ENCODE measurements at places on chromosomes 7 and 10.

- no peak for DNase-seq
Measured at GRCh38 chr10:82477776-82478175, 602.8 kb downstream of the NRG3 start.

GRCh38 chr10:3241274-3241921, 68.8 kb upstream of the PITRM1 start:
- DNase-seq: no peak

- DNase-seq: no peak
Measured at GRCh38 chr10:24791084-24791726, 67.5 kb upstream of the ARHGAP21 start.

GRCh38 chr10:43781480-43782361, 133.0 kb upstream of the ZNF32 start:
- no peak for DNase-seq

DNA sequence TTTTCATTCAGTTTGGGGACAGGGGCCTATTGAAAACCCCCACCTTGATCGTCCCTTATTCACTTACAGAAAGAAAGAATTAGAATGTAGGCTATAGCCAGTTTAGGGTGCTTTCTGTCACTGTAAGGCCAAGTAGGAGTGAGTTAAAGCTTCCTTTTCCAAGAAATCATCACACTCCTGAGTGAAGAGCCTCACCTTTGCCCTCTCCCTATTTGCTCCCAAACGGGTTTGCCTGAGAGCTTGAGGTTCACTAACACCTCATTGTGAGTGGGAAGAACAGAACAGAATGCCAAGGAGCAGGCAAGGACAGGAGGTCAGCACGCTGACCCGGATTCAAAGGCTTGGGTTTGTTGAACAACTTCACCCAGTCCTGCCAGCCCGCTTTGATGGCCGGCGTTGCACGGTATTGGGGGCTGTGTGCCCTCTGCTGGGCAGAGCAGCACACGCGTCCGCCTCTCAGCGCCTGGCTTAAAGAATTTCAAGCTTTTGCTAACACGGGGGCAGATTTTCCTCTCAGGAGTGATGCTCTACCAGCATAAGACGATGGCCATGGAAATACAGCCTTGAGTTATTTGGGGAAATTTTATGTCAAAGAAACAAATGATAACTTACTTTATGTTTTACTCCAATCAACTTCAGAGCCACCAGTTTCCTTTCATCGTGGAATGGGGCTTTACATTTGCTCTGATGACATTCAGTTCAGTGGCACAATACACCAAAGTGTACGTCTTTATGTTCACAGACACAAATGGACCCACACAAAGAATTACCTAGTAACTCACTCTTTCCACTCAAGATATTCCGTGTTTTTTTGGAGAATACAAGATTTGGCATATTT, 470.0 kb downstream of the SUGCT start:
- DNase-seq: no peak

GRCh38 chr10:124642088-124642710, 102.0 kb downstream of the FAM53B start:
- no peak for DNase-seq

GRCh38 chr7:27000496-27000895, 95.3 kb downstream of the HOXA1 start:
- no peak for DNase-seq

GRCh38 chr7:35035511-35035961, 1.7 kb downstream of the DPY19L1 start:
- no peak for DNase-seq

DNA sequence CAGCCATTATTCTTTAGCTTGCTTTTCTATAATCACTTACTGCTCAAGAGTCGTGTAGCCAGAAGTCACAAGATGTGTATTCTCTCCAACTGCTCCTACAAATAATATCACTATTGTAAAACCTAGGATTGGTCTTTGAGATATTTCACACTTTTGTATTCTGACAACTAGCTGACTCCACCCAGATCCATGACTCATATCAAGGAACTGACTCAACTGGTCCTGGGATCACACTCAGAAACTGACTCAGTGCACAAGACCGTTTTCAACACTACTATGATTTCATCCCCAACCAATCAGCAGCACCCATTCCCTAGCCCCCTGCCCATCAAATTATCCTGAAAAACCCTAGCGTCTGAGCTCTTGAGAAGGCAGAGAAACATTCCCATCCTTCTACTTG, 56.5 kb upstream of the ORC5 start:
- no peak for DNase-seq

- DNase-seq: peak; percentile 65
Measured at GRCh38 chr10:123132576-123133477, 2.9 kb upstream of the HMX3 start.

- DNase-seq: no peak
Measured at GRCh38 chr10:28094121-28094520, 95.2 kb upstream of the ODAD2 start.

GRCh38 chr7:111282626-111283025, 191.7 kb downstream of the LRRN3 start:
- no peak for DNase-seq

DNA sequence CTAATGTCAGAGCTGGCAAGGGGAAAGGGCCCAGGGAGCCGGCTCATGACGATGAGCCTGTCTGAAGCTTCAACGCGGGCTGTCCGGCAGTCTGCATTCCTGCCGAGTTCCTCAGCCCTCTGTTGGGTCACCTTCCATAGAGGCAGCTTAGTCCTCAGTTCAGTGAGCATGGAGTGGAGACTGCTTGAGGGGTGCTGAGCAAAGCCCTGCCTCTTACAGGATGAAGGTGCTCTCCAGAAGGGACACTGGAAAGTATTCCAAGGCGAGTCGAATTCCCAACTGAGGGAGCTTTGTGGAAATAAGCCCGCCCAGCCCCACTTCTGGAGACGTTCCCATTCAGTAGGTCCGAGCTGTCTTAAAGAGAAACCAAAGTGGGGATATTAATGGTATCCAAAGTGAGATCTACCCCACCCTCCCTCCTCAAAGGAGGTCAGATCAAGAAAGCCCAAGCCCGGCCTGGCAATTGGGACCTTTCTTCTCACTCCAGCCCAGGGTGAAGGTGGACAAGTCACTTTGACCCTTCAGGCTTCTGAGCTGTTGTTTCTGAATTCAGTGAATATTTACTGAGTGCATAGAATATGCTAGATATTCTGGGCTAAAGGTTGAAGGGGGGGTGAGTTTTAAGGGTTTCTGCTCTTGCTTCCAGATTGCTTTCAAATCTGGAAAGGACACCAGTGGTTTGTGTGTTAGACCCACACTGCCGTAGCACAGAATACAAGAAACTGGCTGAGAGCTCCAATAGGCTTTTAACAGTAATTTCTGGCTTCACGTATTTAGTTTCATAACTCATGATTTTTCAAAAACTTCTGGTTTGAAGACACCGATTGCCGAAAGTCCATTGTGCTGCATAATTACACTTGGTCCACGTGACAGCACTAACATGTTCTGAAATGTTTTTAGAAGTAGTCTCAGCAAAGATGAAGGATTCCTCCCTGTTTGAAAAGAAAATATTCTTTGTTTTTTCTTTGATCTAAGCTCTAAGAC, 3.5 kb downstream of the EGFR start:
- DNase-seq: no peak

GRCh38 chr10:6819301-6819700, 239.2 kb upstream of the PRKCQ start:
- no peak for DNase-seq

DNA sequence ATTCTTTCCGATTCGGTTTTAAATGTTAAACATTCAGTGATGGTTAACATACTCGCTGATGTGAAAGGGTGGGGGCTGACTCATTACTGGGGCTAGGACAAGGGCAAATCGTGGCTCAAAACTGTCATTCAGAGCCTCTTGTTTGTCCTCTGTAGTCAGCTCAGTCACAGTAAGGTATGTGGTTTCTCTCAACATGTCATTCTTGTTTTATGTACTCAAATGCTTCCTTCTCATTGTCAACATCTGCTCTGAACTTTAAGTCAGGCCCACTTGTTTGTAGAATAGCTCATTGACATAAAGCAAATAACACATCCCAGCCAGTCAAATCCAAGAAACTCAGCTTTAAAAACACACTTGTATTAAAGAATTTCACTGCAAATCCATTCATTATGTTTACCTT, 7.3 kb downstream of the SLC16A9 start:
- no peak for DNase-seq

GRCh38 chr10:56623064-56623463, 262.0 kb upstream of the ZWINT start:
- DNase-seq: no peak

GRCh38 chr10:99435986-99436638, 5.7 kb upstream of the GOT1 start:
- no peak for DNase-seq

DNA sequence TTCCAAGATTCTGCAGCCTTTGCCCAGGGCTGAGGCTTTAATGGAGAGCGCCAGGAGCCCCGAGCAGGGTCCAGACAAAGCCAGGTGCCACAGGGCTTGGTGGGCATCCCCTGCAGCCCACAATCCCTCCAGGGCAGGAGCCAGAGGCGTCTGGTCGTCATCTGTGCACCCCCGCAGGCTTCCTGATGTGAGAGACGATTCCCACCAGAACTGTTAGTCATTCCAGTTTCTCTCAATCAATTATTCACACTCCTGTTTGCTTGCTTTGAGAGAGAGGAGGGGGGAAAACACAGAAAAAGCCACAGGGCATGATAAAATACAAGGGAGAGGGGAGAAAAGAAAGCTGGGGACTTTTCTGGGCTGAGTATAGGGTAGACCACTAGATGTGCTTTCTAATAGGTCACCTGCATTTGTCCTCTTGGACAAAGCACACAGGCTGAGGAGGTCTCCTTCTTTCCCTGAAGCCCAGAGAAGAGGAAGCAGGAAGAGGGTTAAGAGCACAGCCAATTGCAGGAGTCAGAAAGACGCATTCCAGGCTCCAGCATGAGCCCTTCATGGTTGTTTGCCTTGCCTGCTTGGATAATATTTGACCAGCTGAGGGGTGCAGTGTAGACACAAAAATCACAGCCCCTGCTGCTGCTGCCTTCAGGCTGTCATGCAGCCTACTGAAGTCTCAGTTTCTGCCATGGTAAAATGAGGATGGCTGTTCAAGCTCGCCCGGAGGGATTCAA, 194.4 kb downstream of the PLXNA4 start:
- no peak for DNase-seq

DNA sequence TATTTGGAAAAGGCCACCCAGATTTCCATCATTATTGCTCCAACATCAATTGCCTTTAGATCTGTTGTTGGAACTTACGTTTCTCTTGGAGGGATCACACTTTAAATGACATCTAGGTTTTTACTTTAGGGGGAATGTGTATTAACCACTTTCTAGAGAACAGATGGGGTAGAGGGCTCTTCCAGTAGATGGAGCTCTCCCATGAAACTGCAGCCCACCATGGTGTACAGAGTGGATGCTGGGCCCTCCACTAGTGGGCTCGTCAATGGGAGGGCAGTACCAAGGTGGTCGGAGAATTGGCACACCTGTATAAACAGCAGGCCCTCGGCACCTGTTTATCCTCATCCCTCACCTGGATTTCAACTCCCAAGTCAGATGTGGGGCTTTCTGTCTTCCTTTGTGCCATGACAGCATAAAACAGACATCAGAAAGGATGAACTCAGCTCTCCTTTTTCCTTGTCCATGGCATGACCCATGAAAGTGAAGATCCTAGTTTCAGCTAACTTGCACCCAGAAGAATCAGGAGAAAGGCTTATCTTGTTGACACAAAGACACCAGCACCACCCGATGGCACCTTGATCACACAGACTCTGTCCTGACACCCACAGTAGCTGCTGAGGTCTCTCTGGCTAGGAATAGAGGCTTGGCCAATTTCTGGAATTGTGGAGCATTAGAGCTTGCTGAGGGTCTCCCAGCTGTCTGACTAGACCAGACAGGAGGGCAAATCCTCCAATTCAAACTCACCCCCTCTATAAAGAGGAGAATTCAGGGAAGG, 150.5 kb downstream of the CYP26A1 start:
- DNase-seq: no peak

GRCh38 chr10:585502-585901, 104.0 kb downstream of the DIP2C start:
- no peak for DNase-seq

DNA sequence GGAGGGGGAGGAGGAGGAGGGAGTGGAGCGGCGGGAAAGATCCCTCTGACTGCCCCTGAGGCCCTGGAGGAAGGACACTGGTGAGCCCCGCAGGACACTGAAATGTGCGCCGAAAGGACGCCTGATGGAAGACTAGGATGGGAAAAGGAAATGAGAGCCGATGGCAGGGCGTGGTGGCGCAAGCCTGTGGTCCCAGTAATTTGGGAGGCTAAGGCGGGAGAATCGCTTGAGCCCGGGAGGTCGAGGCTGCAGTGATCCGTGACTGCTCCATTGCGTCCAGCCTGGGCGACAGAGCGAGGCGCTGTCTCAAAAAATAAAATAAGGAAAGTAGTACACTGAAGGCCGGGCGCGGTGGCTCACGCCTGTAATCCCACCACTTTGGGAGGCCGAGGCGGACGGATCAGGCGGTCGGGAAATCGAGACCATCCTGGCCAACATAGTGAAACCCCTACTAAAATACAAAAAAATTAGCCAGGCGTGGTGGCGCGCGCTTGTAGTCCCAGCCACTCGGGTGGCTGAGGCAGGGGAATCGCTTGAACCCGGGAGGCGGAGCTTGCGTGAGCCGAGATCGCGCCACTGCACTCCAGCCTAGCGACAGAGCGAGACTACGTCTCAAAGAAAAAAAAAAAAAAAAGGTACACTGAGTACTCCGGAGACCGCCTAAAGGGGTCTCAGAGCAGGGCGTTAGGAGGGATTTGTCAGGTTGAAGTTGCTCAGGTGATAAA, 561 bp upstream of the HNRNPF start:
- DNase-seq: peak; percentile 43

DNA sequence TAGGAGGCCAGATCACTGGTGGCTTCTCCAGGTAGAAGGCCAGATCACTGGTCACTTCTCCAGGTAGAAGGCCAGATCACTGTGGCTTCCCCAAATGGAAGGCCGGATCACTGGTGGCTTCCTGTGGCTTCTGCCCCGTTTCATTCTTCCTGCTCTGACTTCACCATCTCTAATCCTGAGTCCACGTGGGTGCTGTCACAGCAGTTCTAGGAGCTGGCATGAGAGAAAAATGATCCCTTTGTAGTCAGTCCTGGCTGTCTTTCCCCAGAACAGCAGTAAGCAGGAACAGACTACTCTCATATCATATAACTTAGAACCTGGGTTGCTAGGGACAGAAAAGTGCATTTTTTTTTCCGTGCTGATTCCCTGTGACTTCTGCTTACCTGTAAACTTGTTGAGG, 90.9 kb downstream of the ACTR3B start:
- no peak for DNase-seq

- no peak for DNase-seq
Measured at GRCh38 chr10:78588194-78588811, 480.5 kb upstream of the ZMIZ1 start.

GRCh38 chr7:2248984-2249694, 7.1 kb downstream of the NUDT1 start:
- DNase-seq: no peak

- DNase-seq: no peak
Measured at GRCh38 chr7:95840953-95841950, 68.9 kb downstream of the DYNC1I1 start.
